ENCODE measurements at places on chromosomes 5 and 9.

DNA sequence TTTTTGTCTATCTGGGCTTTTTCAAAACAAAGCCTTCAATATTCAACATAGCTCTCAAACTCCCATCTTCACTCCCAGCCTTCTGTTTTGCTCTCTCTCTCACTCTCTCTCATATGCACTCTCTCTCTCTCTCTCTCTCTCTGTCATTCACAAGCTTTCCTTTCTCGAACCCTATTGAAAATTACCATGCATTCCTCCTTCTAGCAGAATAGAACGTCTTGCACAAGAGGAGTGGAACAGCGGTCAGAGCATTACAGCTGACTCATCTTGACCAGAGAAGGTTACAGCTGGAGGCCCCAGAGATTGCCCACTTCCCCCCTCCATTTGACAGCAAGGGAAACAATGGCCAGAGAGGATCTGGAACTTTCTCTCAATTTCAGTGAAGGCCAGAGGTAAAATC is 51.0 kb upstream of the LIFR start:
- no peak for DNase-seq

- no peak for DNase-seq
Measured at GRCh38 chr5:36839489-36840476, 36.8 kb upstream of the NIPBL start.

DNA sequence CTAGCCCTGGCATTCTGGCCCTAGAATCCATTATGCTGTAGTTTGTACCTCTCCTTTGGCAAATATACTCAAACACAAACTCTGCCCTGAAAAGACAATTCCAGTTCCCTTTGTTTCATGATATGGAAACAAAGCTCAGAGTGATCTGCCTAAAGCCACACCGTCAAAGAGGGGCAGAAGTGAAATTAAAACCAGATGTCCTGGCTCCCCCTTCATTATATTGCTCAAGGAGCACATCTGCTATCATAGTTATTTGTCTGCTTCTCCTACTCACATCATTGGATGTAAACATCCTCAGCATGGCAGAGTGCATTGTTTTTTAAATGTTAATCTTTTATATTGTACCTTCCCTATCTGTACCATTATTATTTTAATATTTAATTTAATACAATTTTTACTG is 266.7 kb upstream of the SMARCA2 start:
- DNase-seq, result no peak

GRCh38 chr5:175124251-175124813 is 319.6 kb downstream of the DRD1 start:
- DNase-seq, result no peak

DNA sequence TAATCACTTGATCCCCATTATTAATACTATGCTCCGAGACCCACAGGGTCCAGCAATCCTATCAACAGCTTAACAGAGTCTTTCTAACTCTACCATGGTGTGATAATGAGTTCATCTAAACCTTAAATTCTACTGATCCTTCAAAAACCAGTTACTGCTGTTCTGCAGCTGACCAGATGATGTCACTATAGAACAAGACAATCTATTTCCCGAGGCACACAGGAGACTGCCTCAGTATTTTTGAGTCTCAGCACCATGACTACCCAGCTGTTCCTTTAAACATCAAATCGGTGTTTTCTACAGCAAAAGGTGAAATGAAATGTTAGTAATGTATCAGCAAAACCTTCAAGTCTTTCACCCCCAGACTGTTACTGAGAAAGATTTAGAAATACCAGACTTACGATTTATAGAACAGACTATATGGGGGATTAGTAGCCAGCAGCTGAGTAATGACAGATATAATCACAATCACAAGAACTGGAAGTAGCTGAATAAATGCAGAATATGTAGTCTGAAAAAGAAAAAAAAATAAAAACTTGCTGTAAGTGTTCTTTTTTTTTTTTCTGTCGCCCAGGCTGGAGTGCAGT is 16.9 kb downstream of the DNAJC18 start:
- DNase-seq, result peak; percentile 68
